Activated CD4-positive, CD25-positive, alpha-beta regulatory T cell (primary cell): ENCODE measurements at places on chromosomes 1 and 21.

- no peak for DNase-seq
These were observed 240.1 kb downstream of the BARHL2 start for GRCh38 chr1:90476994-90477393.

GRCh38 chr1:209751627-209752231 lies 4.1 kb upstream of the TRAF3IP3 start:
- DNase-seq, result no peak

DNA sequence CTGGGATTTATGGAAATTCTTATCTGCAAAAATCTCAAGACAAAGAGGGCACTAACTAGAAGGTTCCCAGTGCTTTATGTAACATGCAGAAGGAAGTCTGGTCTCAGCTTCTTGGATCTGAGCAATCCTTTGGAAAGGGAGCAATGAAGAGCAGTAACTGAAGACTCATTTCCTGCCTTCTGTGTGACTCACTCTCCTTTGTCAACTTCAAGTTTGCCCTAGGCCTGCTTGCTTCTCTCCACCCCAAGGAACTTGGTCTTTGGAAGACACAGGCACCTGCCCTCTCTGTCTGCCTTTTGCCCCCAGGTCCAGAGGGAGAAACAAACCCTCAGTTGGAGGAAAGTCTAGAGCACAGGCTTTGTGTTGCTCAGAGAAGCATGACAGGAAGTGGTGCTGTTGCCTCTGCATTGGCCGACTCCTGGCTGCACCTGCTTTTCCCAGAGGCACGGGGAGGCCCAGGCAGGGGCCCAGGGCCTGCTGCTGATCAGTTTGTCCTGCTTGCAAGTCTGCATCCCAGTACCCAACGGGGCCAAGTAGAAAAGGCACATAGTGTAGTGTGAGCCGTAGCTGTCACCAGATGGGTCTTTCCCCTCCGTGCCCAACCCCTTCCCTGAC lies 137.2 kb downstream of the DHRS3 start:
- no peak for DNase-seq

- DNase-seq, result no peak
These were observed 9.8 kb upstream of the MTFR1L start for GRCh38 chr1:25809929-25810328.

DNA sequence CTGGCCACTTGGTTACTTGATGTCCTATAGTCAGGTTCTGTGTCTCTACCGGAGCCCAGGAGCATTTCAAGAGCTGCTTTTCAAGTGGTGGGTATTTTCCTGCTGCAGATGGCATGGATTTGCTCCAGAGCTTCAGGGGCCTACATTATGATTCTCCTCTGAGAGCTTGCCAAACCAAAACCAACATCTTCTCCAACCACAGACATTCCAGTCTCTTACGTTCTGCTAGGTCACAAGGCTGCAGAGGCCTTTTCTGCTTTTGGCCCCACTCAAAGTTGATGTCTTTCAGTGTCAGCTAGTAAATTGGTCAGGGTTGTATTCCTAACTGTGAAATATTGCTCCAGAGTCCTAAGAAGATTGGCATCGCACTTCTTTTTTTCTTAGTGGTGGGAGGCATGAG lies 14.7 kb upstream of the AQP10 start:
- no peak for DNase-seq
